ENCODE measurements at places on chromosomes 7 and 10. TPM values are rescaled to one million over a fixed set of nuclear protein-coding genes. Genes with fewer than 3 reads are reported as not detected.

Gene BICC1
- 5.2 TPM for polyA plus RNA-seq

Gene GNGT1
- not detected for polyA plus RNA-seq

Gene TRIM73
- polyA plus RNA-seq, result 1.0 TPM

Gene JAZF1
- polyA plus RNA-seq, result 12.9 TPM

Gene ANKRD61
- polyA plus RNA-seq, result 0.11 TPM

Gene IFIT3
- polyA plus RNA-seq, result 10.2 TPM

Gene MCM7
- 16.7 TPM for polyA plus RNA-seq

Gene TRPV5
- polyA plus RNA-seq, result not detected

Gene PRRT4
- polyA plus RNA-seq, result 1.1 TPM

Gene NHLRC2
- polyA plus RNA-seq, result 14.9 TPM

Gene HNRNPH3
- polyA plus RNA-seq, result 100 TPM

Gene THSD7A
- 0.34 TPM for polyA plus RNA-seq

Gene NACAD
- polyA plus RNA-seq, result 3.2 TPM

Gene CD36
- polyA plus RNA-seq, result 570 TPM

Gene TRIL
- 0.84 TPM for polyA plus RNA-seq

Gene ZNF511
- 60.8 TPM for polyA plus RNA-seq

Gene LDB3
- 1,223 TPM for polyA plus RNA-seq

Gene EN2
- polyA plus RNA-seq, result 0.16 TPM

Gene CPA5
- polyA plus RNA-seq, result not detected

Gene RGR
- polyA plus RNA-seq, result 2.2 TPM

Gene MUC12
- 0.63 TPM for polyA plus RNA-seq

Gene CTNNA3
- polyA plus RNA-seq, result 4.5 TPM

Gene SND1
- polyA plus RNA-seq, result 50.0 TPM

Gene FRMPD2
- polyA plus RNA-seq, result 1.3 TPM

Gene MBL2
- polyA plus RNA-seq, result not detected

Gene CALHM1
- not detected for polyA plus RNA-seq

Gene SPDYE2
- polyA plus RNA-seq, result 0.09 TPM

Gene TRIM50
- polyA plus RNA-seq, result 0.07 TPM

Gene TMEM229A
- polyA plus RNA-seq, result 0.50 TPM

Gene NEUROD6
- not detected for polyA plus RNA-seq

Gene IGF2BP3
- 0.02 TPM for polyA plus RNA-seq
